ENCODE measurements at places on chromosomes 1 and 21.

GRCh38 chr1:231605149-231606100, 21.2 kb upstream of the DISC1 start:
- no peak overlapping the region for H3K27ac ChIP-seq
- no peak for DNase-seq
- no peak overlapping the region for H3K4me3 ChIP-seq
- no peaks in the 10 kb centered on the region for H3K36me3 ChIP-seq

DNA sequence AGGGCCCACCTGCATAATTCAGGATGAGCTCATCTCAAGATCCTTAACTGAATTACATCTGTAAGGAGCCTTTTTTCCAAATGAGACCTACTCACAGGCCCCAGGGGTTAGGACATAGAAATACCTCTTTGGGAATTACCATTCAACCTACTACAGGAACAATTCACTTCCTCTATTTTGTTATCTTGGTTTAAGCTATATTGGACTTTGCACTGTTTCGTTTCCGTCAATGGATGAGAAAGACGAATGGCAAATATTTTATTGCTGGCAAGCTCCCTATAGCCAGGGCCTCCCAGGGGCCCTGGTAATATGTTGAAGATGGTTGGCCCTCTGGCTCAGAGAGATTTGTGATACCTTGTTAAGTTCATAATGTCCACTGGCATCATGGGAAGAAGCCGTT, 384.2 kb upstream of the DUSP10 start:
- H3K4me1 ChIP-seq = no peaks in the 10 kb centered on the region
- H3K4me3 ChIP-seq = no peak overlapping the region
- H3K36me3 ChIP-seq = no peaks in the 10 kb centered on the region
- no peak overlapping the region for H3K27ac ChIP-seq
- H3K27me3 ChIP-seq = no peaks in the 10 kb centered on the region

- H3K4me3 ChIP-seq = no peak overlapping the region
- no peaks in the 10 kb centered on the region for H3K36me3 ChIP-seq
- no peak for DNase-seq
- H3K27me3 ChIP-seq = no peaks in the 10 kb centered on the region
- H3K4me1 ChIP-seq = peaks cover 40% of the 10 kb centered on the region
Observed at GRCh38 chr1:41799723-41800122, 119.0 kb downstream of the HIVEP3 start.

GRCh38 chr1:240217403-240217802, 125.7 kb downstream of the FMN2 start:
- H3K4me1 ChIP-seq = no peaks in the 10 kb centered on the region
- H3K4me3 ChIP-seq = no peak overlapping the region
- H3K27ac ChIP-seq = no peak overlapping the region
- H3K36me3 ChIP-seq = no peaks in the 10 kb centered on the region

GRCh38 chr1:111476214-111476613, 2.4 kb downstream of the C1orf162 start:
- DNase-seq = no peak
- no peaks in the 10 kb centered on the region for H3K27me3 ChIP-seq
- no peak overlapping the region for H3K4me3 ChIP-seq

- no peak overlapping the region for H3K27ac ChIP-seq
- no peaks in the 10 kb centered on the region for H3K4me1 ChIP-seq
- H3K4me3 ChIP-seq = no peak overlapping the region
- H3K27me3 ChIP-seq = no peaks in the 10 kb centered on the region
Observed at GRCh38 chr1:92324784-92325183, 25.9 kb downstream of the RPAP2 start.

- H3K4me1 ChIP-seq = no peaks in the 10 kb centered on the region
- no peak for DNase-seq
- no peak overlapping the region for H3K27ac ChIP-seq
- no peaks in the 10 kb centered on the region for H3K27me3 ChIP-seq
- H3K36me3 ChIP-seq = no peaks in the 10 kb centered on the region
Observed at GRCh38 chr1:160807738-160808137, 11.8 kb downstream of the LY9 start.

DNA sequence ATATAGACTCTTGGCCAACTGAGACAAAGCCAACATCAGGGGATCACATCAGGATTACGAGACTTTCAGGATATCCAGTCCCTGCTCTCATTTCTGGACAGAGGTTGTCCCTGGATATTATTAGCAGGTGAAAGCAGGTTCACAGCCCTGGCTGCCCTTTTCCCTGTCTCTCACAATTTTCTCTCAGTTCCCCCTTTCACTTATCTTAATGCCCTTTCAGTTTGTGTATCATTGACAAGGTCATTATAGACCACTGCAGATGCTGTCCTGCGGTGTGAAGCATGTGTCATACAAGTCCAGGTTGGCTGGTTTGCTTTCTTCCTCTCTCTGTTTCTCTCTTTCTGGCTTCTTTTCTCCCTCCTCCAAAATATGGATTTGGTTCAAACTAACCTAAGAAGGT, 2.1 kb upstream of the KLHDC9 start:
- no peak for DNase-seq
- peaks cover 16% of the 10 kb centered on the region for H3K4me1 ChIP-seq
- H3K27ac ChIP-seq = no peak overlapping the region
- H3K27me3 ChIP-seq = no peaks in the 10 kb centered on the region

- H3K4me1 ChIP-seq = peaks cover 64% of the 10 kb centered on the region
- no peak overlapping the region for H3K27ac ChIP-seq
- H3K4me3 ChIP-seq = no peak overlapping the region
- H3K27me3 ChIP-seq = no peaks in the 10 kb centered on the region
Observed at GRCh38 chr1:64536836-64537490, 67.0 kb downstream of the CACHD1 start.

- H3K36me3 ChIP-seq = no peaks in the 10 kb centered on the region
- DNase-seq = no peak
- H3K27ac ChIP-seq = no peak overlapping the region
- no peaks in the 10 kb centered on the region for H3K27me3 ChIP-seq
- no peak overlapping the region for H3K4me3 ChIP-seq
Observed at GRCh38 chr1:157319567-157319966, 181.4 kb upstream of the ETV3 start.

- no peak overlapping the region for H3K27ac ChIP-seq
- H3K27me3 ChIP-seq = no peaks in the 10 kb centered on the region
- DNase-seq = no peak
- no peaks in the 10 kb centered on the region for H3K36me3 ChIP-seq
- H3K4me3 ChIP-seq = no peak overlapping the region
Observed at GRCh38 chr1:79815115-79815514, 808.6 kb upstream of the ADGRL4 start.

GRCh38 chr21:15732290-15732995, 2.7 kb downstream of the USP25 start:
- H3K27me3 ChIP-seq = no peaks in the 10 kb centered on the region
- no peak for DNase-seq
- H3K27ac ChIP-seq = peak overlapping the region; percentile 88
- peak overlapping the region; percentile 87 for H3K4me3 ChIP-seq
- no peaks in the 10 kb centered on the region for H3K36me3 ChIP-seq

DNA sequence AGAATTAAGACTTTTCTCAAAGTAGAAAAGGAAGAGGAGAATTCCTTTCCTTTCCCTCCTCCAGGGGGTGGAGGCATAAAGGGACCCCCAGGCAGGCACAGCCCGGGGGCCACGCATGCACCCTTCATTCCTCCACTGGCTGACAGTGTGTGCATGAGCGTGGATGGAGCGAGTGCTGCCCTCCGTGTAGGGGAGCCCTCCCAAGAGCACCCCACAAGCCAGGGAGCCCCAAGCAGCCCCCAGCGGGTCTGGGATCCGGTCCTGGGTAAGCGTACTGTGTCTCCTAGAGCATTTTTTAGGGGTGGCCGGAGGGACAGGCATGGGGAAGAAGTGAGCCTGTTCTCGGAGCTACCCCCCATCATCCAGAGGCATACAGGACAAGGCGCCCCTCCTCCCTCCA, 120.5 kb downstream of the SIK1 start:
- H3K27ac ChIP-seq = no peak overlapping the region
- H3K4me1 ChIP-seq = peaks cover 8% of the 10 kb centered on the region
- DNase-seq = no peak
- H3K36me3 ChIP-seq = no peaks in the 10 kb centered on the region

- DNase-seq = no peak
- no peak overlapping the region for H3K4me3 ChIP-seq
- no peaks in the 10 kb centered on the region for H3K36me3 ChIP-seq
- no peaks in the 10 kb centered on the region for H3K27me3 ChIP-seq
Observed at GRCh38 chr1:195328681-195329080, 1279.6 kb downstream of the KCNT2 start.
